Stimulated activated CD4-positive, alpha-beta T cell treated with anti-CD3 and anti-CD28 coated beads, Interleukin-4, amount 100 ng/mL, for 48 hours (primary cell): ENCODE measurements at places on chromosomes 11 and 22.

- DNase-seq, result no peak
Observed at GRCh38 chr22:38468443-38469305, 778 bp downstream of the KDELR3 start.

DNA sequence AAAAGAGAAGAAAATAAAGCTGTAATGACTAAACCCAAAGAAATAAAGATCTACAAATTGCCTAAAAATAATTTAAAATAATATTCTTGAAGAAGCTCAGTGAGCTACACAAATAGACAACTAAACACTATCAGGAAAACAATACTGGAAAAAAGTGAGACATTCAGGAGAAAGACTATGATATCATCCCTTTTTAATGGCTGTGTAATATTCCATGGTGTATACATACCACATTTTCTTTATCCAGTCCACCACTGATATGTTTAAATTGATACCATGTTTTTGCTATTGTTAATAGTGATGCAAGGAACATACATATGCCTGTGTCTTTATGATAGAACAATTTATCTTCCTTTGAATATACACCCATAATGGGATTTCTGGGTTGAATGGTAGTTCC lies 13.1 kb upstream of the OR6T1 start:
- no peak for DNase-seq

DNA sequence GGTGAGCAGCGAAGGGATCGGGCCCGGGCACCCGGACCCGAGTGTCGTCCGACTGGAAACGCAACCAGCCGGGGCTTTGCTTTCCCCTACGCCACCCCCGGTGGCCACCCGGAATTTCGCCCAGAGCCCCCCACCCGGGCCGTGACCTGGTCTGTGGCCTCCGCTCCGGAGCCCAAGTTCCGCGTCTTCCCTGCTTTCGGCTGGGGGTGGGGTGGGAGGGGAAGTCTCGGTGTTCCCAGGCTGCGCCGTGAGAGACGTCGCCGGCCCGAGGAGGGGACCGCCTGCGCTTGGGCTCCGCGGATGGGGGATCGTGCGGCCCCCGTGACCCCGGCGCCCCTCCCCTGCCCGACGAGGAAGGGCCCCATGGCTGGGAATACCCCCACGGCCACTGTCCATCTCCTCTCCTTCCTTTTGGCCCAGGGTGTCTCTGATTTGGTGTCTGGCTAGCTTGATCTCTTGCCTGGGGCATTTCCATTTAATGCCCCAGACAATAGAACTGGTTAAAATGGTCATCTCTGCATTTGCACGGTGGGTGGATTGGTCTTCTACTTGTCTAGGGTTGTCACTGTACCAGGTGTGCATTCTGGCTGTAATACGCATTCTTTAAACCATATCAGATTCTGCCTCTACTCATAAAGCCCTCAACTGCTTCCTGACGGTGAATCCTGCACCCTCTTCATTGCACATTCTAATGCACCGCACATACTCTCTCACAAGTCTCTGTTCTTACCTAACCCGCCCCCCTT lies 789 bp downstream of the SIK2 start:
- DNase-seq, result no peak

GRCh38 chr11:86069408-86070101 lies 671 bp upstream of the PICALM start:
- DNase-seq, result no peak

- no peak for DNase-seq
Observed at GRCh38 chr11:112159098-112160065, 4.5 kb downstream of the IL18 start.

- DNase-seq, result no peak
Observed at GRCh38 chr22:39706376-39707140, 136.0 kb downstream of the CACNA1I start.

- DNase-seq, result no peak
Observed at GRCh38 chr11:68935066-68935465, 31.4 kb downstream of the IGHMBP2 start.

GRCh38 chr11:123452794-123453193 lies 22.7 kb downstream of the GRAMD1B start:
- no peak for DNase-seq

GRCh38 chr22:44186737-44187136 lies 6.0 kb downstream of the PARVG start:
- no peak for DNase-seq

DNA sequence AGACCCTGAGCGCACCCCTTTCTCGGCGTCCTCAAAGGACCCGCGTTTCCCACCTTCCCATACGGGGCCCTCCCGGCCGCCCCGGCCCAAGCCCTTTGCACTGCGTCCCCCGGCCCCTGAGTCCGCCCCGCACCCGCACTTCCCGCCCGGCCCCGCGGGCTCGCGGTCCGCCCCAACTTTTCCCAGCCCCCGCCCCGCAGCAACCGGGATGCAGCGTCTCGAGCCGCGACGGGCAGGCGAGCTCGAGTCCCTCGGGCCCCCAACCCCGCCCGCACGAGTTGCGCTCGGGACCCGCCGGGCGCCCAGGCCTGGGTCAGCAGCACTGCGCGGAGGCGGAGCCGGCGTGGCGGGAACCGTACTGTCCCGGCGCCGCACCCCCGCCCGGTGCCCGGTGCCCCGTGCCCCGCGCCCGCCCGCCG lies 371 bp downstream of the SMCO4 start:
- no peak for DNase-seq

GRCh38 chr11:124982043-124982442 lies 28.0 kb downstream of the CCDC15 start:
- DNase-seq, result no peak
